Midbrain (tissue), 1 donor: ENCODE measurements at places on chromosomes 7 and 10.

DNA sequence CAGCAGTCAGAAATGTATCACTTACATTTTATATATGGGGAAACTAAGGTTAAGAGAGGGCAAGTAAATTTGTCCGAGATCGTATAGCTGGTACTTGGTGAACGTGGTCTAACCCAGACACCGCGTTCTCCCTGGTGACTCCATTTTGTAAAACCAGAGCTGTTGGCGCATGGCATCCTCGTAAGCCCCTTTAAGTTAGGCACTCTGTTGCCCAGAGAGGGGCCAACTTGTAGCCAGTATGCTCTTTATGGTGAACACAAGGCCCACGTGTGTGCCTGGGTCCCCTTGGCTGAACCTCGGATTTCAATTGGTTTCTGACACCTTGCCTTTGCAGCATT is 39.7 kb upstream of the ZNF518A start:
- DNase-seq = no peak

GRCh38 chr10:123962756-123963530 is 71.3 kb upstream of the CPXM2 start:
- no peak for DNase-seq

- DNase-seq = no peak
Observed at GRCh38 chr7:40400525-40400924, 265.7 kb downstream of the SUGCT start.

- no peak for DNase-seq
Observed at GRCh38 chr7:100680576-100681271, 7.2 kb downstream of the GNB2 start.

GRCh38 chr7:90678986-90679385 is 82.9 kb downstream of the CDK14 start:
- no peak for DNase-seq

DNA sequence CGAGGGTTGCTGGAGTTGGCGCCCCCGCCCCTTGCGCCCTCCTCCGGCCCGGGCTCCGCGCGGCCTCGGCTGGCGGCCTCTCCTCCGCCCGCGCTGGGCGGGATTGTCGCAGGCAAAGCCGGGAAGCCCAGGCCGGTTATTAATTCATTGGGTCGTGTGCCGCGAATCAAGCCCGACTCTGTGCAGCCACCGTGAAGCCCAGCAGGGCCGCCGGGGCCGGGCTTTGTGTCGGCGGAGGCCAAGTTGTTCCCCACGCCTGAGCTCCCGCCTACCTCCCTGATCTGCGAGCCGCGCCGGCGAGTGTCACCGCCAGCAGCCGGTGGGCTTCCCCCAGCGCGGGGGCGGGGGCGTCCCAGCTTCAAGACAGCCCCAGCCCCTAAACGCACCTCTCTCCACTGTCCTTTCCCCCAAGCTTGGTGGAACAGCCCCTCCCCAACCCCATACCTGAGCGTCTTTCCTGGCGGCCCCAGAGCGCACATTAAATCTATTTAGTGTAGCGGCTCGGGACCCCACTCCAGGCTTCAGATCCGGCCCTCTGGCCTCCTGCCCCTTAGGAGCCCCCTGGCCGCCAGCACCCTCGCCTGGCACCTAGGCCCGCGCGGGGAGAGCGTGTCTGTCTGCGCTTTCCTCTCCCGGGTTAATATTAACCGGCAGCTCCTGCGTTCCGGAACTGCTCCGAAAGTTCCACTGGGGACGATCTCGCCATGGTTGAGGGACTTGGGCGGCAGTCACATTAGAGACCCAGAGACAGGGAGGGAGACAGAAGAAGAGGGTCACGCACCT is 3.5 kb downstream of the SHH start:
- DNase-seq = no peak
